Stimulated activated CD4-positive, alpha-beta T cell treated with anti-CD3 and anti-CD28 coated beads, Interleukin-1b, Interleukin-23, amount 100 ng/mL, for 48 hours (primary cell): ENCODE measurements at places on chromosomes 5 and 9.

GRCh38 chr5:139113892-139114291 is 84.3 kb downstream of the SIL1 start:
- no peak for DNase-seq

- no peak for DNase-seq
Observed at GRCh38 chr5:67880876-67881275, 334.7 kb upstream of the PIK3R1 start.

- DNase-seq = no peak
Observed at GRCh38 chr5:120852222-120852860, 388.2 kb downstream of the PRR16 start.

DNA sequence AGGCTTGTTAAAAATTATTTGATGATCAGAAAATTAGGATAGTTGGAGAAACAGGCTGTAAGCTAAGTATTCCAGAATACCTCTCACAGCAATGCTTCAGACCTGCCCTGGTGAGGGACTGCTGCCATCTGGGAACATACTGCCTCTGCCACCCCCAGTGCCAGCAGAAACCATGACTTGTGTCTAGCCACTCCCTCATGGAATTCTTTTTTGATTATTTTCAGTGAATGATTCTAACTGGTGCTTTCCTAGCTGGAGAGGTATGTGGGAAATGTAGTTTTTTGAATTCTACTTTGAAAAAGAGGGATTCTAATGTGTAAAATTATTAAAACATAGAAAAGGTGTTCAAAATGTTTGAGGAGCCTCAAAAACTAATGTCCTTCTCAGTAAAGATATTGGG is 126.3 kb downstream of the HMHB1 start:
- DNase-seq = no peak

DNA sequence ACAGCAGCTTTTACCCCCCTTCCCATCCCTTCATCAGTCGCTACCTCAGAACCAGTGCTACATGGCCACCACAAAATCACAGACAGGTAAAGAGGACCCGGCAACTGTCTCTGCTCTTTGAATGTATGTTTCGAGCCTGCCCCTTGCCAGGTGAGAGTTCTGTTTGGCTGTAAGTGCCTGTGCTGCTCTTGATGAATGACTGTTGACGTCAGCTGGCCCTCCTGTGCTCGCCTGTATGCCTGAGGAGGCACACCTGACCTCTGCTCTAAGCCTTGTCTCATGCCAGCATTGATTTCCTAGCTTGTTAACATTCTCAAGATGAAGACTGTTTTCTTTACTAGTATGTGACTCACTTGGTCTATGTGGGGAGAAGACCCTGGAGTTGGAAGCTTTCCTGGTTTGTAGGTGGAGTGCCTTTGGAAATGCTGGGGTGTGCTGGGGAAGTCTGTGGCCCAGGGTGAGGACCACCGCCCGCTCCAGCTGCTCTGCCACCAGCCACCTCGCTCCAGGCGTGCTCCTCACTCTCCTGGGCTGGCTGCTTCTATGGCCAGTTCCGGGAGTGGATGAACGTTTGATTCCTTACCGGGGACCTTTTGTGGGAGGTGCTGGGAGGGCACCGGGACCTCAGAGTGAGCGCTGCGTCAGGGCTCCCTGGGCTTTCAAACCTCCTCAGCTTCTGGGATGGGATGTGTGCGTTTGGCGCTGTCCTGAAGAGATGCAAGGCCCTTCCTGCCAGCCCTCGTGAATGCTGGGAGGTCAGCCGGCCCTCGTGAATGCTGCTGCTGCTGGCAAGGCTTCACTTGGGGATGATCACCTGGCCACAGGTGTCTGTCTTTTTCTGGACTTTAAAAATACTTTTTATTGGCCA is 109.9 kb downstream of the EHMT1 start:
- no peak for DNase-seq

GRCh38 chr5:116386633-116387032 is 188.0 kb downstream of the SEMA6A start:
- no peak for DNase-seq

DNA sequence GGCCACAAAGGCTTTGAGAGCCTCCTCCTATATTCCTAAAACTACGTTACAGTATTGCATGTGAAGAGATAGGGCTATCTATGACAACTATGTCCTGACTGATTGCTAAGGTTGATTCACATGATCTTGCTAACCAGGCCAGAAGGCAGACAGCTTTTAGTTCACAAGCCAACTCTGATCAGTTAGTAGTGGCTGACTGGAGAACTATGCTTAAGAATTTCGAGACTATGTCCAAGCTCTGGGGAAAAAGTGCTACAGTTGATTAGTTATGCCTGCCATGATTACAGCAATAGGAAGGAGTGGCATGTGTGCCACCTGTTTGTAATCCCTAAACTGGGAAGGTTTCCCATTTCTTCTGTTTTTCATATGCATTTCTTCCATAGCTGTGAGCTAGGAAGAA is 223.4 kb downstream of the DOCK8 start:
- DNase-seq = no peak
